Activated CD8-positive, alpha-beta T cell treated with anti-CD3 and anti-CD28 coated beads, Interleukin-2, amount 10 ng/mL, durations not matched to agents 7 days and 5 days (primary cell): ENCODE measurements at places on chromosomes 13 and 19. TPM values are rescaled to one million over a fixed set of nuclear protein-coding genes. Genes with fewer than 3 reads are reported as not detected.

- no peak overlapping the region for H3K27ac ChIP-seq
- no peak for DNase-seq
- H3K36me3 ChIP-seq = no peaks in the 10 kb centered on the region
- no peaks in the 10 kb centered on the region for H3K4me1 ChIP-seq
Measured at GRCh38 chr13:112903071-112903577, 65.9 kb upstream of the MCF2L start.

Gene MRPL34
- total RNA-seq = 126 TPM

GRCh38 chr19:55259540-55260210 lies 858 bp upstream of the PPP6R1 start:
- H3K36me3 ChIP-seq = peaks cover 35% of the 10 kb centered on the region
- peaks cover 26% of the 10 kb centered on the region for H3K4me1 ChIP-seq
- no peaks in the 10 kb centered on the region for H3K27me3 ChIP-seq
- peak overlapping the region; percentile 98 for H3K27ac ChIP-seq
- no peak for DNase-seq

Gene SIRT6
- total RNA-seq = 30.8 TPM

DNA sequence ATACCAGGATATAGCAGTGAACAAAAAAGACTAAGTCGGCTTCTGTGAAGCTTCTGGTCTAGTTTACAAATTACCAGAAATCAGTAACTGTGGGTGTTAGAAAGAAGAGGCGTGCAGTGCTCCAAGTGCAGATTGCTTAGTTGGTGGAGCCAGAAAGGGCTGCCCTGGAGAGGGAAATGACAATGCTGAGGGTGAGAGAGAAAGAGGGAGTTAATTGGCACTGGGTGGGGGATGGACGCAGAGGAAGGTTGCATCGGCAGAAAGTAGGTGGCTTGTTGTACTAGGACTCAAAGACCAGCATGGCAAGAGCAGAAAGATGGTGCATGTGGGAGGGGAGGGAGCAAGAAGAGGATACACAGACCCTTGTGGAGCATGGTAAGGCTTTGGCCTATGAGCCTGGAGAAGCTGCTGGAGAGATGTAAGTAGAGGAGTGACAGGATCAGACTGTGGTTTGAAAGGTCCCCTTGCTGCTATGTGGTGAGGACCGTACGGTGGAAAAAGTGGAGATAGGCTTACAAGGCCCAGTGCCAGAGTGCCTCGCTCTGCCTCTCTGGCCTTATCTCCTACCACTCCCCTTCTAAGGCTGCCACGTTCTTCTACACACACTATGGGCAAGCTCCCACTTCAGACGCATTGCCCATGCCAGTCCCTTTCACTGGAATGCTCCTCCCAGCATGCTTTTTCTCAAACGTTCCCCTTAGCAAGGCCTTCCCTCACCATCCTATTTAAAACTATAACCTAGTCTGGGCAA lies 13.5 kb downstream of the SMG9 start:
- no peak for DNase-seq
- H3K4me3 ChIP-seq = no peak overlapping the region
- peaks cover 9% of the 10 kb centered on the region for H3K4me1 ChIP-seq
- peaks cover 70% of the 10 kb centered on the region for H3K36me3 ChIP-seq
- no peaks in the 10 kb centered on the region for H3K27me3 ChIP-seq
